ENCODE measurements at places on chromosomes 4 and X.

DNA sequence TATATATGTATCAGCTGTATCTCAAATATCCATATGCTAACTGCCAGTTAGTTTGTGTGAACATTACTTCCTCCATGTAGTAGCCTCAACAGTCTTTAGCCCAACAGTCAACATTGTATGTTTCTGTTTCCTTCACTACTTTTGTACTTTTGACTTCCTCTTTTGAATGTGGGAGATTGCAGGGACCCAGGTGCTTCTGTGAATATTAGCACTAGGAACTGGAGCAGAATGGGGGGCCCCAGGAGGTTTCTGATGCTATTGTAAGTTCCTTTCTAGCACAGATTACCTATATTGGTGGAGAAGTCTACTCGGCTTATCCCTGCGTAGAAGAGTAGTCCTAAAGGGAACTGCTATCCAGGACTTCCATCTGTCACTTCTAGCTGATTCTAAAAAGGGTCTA lies 2.3 kb downstream of the PLAC8 start:
- no peak for ATAC-seq

GRCh38 chr4:113708250-113708649 lies 53.3 kb downstream of the CAMK2D start:
- no peak for ATAC-seq

DNA sequence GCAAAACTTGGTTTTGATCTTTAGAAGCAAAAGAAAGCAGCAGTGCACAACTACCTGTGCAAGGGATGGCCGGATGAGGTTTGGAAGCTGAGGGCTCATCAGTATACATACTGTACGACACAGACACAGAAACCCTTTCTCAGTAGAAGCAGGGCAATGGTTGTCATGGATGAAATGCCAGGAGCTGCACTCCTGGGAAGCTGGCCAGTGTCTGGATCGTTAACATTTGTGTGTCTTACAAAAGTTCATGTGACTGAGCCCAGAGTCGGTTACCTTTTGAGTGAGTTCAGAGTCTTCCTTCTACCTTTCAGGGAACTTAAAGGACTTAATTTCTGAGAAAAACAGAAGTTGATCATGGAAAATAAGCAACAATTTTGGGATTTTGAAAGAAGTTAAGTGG lies 230.3 kb downstream of the APBB2 start:
- ATAC-seq: no peak

DNA sequence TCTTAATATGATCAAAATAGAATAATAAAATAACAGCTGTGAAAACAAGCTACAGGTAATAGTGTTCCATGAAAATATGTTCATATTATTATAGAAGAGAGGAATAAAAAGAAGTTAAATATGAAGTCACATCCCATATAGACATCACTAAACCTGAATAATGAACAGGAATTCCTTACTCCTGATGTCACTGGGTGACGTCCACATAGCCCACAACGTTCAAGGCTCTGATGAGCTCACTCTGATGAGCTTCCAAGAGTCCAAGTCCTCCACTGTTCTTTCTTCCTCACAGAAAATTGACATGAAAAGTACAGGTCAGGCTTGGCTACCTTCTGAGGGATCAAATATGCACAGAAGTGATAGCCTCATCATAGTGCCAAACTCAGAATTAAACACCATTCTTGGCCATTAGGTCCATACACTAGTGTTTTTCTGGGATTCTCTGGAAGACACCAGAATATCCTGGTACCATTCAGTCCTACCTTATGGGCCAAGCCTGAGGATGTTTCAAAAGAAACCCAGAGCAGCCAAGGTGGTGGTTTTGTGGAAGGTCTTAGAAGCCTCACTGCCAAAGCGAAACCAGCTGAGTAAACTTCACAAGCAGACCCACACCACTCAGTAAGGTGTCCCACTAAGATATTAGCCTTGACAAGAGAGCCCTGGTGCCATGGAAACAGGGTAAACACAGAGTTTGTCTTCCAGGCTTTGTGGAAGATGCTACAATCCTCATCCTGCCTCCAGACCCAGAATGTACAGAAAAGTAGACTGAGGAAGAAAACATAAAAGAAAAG lies 138.4 kb upstream of the HHIP start:
- no peak for ATAC-seq

- no peak for ATAC-seq
Measured at GRCh38 chr4:15250021-15250441, 177.8 kb upstream of the C1QTNF7 start.

- ATAC-seq: no peak
Measured at GRCh38 chr4:163161536-163162205, 5.0 kb downstream of the NAF1 start.

All from activated CD4-positive, CD25-positive, alpha-beta regulatory T cell treated with anti-CD3 and anti-CD28 coated beads, Interleukin-2, amount 50 U/mL, for 24 hours (primary cell).